AG09309 (cell line): ENCODE measurements at places on chromosomes 12 and 14.

DNA sequence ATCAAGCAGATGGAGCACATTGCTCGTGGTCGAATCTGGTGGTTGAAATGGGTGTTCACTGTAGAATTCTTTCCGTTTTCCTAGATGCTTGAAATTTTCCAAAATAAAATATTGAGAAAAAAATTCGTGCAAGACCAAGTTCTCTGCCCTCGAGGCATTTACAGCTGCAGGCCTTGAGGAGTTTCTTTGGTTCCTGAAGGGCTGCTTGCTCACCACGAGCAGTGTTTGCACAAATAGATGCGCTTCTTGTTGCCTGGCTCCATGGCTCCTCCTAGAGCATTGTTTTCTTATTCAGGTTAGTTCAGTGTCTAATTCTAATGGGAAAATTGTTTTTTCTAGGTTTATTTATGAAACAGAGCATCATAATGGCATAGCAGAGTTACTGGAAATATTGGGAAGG, 74.5 kb upstream of the DYNC1H1 start:
- DNase-seq, result peak; percentile 32

- peak; percentile 91 for DNase-seq
Observed at GRCh38 chr12:2336409-2336829, 283.6 kb downstream of the CACNA1C start.

GRCh38 chr14:39469094-39469710, 37.0 kb upstream of the FBXO33 start:
- no peak for DNase-seq

- no peak for DNase-seq
Observed at GRCh38 chr12:121849665-121850064, 9.0 kb downstream of the HPD start.

DNA sequence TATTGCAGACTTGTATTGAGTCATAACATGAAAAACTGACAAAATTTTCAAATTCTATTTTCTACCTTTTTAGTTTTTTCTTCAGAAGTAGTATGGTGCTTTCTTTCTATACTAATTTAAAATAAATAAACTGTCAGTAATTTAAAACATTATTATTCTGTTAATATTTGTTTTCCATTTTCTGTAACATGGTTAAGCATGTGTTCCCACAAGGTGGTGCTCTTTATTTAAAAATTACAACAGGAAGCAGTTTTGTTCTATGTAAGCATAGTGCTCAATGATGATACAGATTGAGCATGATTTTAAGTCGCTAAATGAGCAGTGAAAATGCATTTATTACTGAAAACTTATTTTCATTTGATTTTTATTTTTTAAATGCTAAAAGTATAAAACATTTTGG, 114.6 kb downstream of the PPFIA2 start:
- no peak for DNase-seq
